Activated CD4-positive, CD25-positive, alpha-beta regulatory T cell treated with anti-CD3 and anti-CD28 coated beads, Interleukin-2, amount 50 U/mL, for 24 hours (primary cell): ENCODE measurements at places on chromosomes 5 and 9.

DNA sequence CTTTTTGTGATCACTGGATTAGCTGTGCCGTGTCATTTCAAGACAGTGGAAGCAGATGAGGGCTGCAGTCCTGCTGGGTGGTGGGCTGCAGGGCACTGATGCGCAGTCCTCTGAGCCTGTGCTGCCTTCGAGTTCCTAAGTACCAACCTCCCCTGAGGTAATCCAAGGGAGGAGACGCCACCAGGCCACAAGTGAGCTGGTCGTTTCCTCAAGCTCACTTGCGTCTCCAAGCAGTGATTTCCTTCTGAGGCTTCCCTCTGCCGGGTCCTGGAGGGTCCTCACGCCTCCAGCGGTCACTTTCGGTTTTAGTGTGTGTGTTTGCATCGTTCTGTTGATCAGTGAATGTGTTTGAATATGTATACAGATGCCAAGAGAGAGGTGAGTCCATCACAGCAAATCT is 115.7 kb downstream of the TRIO start:
- no peak for ATAC-seq

- no peak for ATAC-seq
Observed at GRCh38 chr5:10063997-10064396, 185.7 kb downstream of the ATPSCKMT start.

- no peak for ATAC-seq
Observed at GRCh38 chr5:141001446-141001843, 35.2 kb downstream of the PCDHAC2 start.

DNA sequence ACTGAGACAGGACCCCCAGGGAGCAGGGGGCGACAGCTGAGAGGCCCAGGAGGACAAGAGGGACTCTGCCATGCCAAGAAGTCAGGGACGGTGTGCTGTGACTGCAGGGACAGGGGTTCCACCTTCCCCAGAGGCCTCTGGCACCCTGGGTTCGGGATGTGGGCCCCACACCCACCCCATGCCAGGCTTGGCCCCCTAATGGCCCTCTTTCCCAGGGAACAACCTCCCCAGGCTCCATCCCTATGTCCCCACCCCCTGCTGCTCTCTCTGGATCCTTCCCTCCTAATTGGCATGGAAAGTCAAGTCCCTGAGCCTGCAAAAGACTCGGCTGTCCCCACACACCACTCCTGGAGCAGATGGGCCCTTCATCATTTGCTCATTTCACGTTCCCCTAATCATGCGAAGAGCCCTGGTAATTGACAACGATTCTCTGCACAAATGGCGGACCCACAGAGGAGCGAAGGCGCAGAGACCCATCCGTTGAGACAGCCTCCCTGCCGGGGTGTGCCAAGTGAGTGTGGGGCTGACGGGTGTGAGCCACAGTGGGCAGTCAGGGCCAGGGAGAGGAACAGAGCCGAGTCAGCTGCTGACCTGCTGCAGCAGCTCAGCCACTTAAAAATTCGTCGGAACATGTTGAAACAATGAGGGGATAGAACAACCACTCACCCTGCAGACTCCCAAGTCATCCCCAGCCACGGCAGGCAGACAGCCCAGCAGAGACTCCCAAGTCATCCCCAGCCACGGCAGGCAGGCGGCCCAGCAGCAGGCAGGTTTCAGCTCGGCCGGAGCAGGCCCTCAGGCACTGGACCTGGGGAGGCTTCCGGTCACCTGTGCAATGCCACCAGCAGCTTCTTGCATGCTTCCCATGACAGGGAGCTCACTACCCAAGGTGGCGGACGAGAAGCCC is 109.0 kb downstream of the VAV2 start:
- no peak for ATAC-seq

DNA sequence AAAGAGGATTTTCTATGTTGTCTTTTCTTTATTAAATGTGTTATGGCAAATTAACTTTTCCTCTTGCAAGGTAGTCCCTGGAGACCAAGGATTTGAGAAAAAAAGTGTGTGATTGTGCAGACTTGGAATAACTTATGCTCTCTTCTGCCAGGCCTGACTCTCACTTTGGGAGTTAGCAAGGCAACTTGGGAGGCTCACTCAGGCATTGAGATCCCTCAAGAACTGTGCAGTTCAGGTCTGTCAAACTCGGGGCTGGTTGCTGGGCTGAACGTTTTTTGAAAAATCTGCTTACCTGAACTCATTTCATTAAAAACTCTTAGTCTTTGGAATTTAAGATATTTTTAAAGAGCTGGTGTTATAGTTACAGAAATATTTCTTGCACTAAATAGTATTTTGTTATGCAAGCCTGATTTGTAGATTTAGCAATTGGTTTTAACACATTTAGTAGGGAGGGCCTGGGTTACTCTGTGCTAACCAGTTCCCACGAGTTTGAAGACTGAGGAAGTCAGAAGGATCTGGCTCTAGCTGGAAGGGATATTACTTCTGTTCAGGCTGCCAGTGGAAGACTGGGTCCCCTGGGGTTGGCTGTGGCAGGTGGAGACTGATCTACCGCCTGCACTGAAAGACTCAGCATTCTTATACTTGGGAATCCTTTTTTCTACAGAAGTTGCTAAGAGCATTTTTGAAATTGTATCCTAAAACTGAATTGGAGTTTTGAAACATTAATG is 150.4 kb upstream of the PCSK5 start:
- ATAC-seq, result no peak

- ATAC-seq, result no peak
Observed at GRCh38 chr5:115343855-115344254, 47.4 kb upstream of the CCDC112 start.

DNA sequence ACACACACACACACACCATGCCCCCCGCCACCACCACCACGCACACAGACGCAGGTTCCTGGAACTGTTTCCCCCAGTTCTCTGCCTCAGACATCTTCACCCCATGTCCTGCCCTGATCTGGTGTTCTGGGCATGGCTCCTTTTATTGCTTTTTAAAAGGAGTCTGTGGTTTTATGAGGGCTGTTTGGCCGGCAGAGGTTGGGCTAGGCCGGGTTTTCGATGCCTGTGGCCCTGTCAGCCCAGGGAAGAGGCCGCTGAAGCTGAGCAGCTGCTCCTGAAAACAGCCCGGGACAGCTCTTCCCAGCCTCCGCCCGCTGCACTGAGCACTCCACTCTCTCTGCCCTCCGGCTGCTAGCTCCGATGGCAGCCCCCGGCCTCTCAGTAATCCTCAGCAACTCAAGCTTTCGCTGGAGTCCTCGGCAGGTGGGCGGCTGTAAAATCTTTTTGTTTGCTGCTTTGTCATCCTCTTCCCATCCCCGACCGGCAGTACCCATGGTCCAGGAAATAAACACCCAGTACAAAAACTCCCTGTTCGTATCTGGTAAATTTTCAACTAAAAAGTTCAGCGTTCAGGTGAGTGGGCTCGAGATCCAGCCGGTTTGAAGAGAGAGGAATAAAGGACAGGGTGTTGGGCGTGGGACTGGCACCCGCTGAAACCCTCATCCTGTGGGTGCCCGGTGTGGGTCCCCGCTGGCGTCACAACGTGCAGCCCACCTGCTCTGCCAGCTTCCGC is 103.0 kb upstream of the ERCC6L2 start:
- ATAC-seq, result no peak

- ATAC-seq, result no peak
Observed at GRCh38 chr5:168424594-168425323, 61.5 kb upstream of the RARS1 start.

DNA sequence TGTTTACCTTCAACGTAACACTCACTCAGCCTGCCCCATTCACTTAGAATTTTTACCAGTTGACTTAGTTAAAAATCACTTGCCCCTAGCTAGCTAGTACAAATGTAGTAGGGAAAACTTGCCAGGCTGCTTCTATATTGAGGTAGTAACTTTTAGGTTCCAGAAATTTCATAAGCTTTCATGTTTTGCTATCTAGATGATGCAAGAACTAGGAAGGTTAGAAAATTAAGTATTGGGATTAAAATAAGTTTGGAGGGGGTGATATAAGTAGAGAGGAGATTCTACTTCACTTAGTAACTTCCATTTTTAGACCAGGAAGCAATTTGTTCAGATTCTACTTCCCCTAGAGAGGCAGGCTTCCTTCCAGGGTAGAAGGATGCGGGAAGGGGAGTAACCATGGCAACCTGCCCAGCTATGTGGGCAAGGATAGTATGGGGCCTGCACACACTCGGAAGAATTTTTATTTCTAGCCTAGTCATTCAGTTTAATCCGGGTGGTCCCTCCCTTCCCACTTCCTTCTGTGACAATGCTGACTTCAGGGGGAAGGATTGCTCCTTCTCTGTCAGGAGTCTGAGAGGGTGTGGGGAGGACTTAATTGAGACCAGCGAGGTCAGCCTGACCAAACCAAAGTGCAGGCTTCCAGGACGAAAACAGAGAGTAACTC is 4.2 kb downstream of the DAB2 start:
- ATAC-seq, result no peak

GRCh38 chr5:52199833-52200232 is 587.9 kb upstream of the ITGA1 start:
- no peak for ATAC-seq

DNA sequence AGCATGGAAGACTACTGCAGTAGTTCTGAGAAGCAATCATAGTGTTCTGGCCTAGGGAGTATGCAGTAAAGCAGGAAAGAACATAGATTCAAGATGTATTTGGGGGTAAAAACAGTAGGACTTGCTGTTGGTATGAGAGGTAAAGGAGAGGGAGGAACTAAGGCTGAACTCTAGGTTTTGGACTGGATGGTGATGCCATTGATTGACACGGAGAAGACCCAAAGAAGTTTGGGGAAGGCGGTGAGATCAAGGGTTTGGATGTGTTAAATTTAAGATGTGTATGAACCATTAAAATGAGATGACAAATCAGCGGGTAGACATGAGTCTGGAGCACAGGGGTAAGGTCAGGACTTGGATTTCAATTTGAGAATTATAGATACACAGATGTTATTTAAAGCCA is 2.0 kb upstream of the CDC37L1 start:
- no peak for ATAC-seq

- ATAC-seq, result no peak
Observed at GRCh38 chr9:18010492-18010891, 431.6 kb downstream of the SH3GL2 start.

- ATAC-seq, result no peak
Observed at GRCh38 chr9:82820186-82820585, 242.8 kb downstream of the RASEF start.

DNA sequence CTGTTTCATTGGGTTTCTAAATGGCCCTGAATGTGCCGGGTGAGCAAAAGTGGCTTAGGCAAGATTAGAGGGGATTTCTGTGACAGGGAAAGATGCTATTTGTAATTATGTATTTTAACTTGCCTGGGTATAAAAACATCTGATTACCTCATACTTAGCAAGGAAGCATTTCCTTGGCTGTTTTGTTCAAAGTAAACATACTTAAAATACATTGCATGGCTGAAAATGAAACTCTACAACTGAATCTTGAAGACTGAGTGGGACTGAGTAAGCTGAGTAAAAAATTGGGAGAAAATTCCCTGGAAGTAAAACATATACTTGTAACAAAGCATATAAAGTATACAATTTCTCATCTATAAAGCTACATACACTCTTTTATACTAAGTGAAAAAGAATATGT is 197.5 kb downstream of the IRX1 start:
- no peak for ATAC-seq

DNA sequence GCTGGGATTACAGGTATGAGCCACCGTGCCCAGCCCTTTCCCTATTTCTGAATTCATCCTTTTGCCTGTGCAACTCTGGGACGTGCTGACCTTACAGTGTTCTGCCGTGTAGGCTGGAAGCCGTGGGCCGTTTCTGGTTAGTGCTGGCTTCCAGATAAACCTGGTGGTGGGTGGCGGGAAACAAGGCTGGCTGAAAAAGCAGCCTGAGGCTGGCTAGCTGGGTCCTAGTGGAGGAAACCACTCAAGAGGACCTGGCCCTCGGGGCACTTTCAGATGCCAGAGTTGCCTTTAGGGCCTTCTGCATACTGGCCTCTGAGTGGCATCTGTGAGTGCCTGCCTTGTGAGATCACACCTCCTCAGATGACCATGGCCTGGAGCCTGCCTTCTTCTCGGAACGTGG is 26.9 kb downstream of the GALNT12 start:
- no peak for ATAC-seq

GRCh38 chr9:26781906-26782305 is 110.7 kb downstream of the CAAP1 start:
- ATAC-seq, result no peak

DNA sequence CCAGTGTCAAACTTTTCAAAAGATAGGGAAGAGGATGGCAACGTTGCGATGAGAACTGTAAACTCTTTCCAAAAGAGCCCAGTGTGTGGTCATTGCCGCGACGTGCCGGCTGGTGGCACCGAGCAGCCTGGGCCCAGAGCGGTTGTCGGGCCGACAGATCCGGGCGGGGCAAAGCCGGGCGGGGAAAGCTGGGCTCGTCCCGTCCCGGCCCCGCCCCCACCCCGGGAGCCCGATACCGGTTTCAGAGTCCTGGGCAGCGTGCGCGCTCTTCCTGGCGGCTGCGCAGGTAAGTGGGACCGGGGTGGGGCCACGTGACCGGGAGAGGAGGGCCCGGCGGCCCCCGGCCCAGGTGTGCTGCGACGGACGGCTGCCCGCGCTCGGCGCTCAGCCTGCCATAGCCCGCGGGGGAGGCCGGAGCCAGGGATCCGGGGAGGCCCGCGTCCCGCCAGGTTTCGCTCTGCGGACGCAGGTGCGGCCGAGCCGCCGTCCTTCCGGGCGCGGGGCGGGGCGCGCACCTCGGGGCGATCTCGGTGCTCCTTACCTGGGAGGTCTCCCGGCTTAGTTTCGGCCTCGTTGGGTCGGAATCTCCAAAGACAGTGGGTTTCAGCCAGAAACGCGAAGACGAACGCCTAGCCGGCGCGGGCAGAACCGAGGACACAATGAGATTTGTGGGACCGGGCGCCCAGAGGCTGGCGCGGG is at the start of gene MARVELD2:
MARVELD2 (plus strand) TSS at position 232 of the 699 bp plus-strand sequence. CDS start 4,270 bp downstream, outside the sequence.
- ATAC-seq, result peak; percentile 75

GRCh38 chr9:7234144-7234543 is 476.4 kb downstream of the KDM4C start:
- peak; percentile 47 for ATAC-seq

DNA sequence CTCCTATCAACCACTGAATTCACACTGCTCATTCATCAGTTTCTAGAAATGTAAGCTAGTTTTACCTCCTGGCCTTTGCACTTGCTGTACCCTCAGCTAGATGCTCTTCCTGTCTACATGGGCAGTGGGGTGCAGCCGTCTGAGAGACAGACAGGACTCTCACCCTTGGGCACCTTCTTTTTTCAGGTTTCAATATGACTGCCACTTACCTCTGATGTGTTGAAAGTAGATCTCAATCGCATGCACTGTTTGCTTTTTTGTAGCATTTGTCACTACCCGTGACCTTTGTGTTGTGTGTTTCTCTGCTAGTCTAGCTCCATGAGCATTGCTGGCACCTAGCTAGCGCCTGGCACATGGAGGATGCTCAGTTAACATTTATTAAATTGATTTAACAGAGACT is 403.1 kb upstream of the TRPC7 start:
- ATAC-seq, result no peak

DNA sequence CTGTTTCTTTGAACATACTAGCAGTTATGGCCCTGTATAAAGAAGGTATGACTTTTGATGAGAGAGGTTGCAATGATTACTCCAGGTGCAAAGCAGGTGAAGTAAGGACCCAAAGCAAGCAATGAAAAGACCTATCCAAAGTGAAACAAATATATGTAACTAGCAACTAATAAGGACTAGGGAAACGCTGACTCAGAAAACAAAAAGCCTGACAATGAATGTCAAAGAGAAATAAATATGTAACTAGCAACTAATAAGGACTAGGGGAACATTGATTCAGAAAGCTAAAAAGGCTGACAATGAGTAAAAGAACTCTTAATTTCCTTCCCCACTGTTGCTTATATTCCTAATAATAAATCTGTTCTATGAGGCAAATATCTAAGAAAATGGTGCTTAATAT is 43.1 kb downstream of the HMGCR start:
- no peak for ATAC-seq
